NCI-H1436 treated with DMSO at 0.1 percent for 48 hours (cell line): ENCODE measurements at places on chromosomes 3 and 15.

DNA sequence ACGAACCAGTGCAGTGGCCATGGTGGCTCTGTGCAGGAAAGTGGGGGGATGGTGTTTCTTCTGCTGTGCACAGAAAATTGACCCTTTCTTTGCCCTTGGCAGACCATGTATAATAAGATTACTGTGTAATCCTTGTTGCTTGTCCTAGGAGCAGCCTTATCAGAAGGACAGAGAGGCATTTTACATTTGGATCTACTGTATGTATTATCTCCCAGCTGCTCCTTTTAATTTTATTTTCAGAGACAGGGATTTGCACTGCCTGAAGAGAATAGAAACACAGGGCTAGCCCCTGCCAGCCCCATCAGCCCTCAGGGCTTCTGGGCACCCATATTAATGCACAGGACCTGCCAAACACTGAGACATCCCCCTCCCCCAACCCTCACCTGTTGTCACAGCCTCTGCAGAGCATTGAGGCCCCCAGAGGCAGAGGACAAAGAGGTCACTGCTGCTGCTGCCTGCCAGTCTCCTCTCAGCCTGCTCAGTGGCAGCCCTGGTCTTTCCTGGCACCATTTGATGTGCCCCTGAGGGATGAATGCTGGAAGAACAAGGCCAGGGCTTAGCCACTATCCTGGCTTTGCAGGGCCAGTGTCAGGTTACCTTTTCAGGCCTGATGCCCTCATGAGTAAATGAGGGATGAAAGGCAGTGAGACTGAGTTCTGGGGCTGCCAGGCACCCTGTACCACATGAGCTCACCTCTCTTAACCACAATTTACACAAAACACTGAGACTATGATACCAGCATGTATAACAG, 533.4 kb downstream of the NTRK3 start:
- DNase-seq = no peak

GRCh38 chr3:62987721-62988120, 112.5 kb upstream of the CADPS start:
- DNase-seq = no peak

- DNase-seq = no peak
Observed at GRCh38 chr3:14481018-14481645, 59.0 kb downstream of the GRIP2 start.

DNA sequence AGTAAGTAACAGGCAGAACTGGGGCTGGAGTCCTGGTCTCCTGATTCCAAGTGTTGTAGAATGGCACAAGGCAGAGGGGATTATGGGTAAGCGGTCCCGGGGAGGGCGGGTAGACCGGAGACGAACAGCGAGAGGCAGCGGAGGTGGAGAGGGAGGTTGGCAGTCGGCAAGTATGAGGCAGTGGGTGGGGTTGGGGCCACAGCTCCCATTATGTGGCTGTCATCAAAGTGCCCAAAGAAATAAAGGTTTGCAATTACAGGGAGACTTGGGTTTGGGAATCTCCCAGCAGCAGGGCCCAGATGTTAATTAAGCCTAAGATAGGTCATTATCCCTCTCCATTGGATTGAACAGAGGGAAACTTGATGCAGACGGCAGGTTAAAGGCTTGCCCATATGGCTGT, 16.9 kb downstream of the FAM43A start:
- DNase-seq = no peak

DNA sequence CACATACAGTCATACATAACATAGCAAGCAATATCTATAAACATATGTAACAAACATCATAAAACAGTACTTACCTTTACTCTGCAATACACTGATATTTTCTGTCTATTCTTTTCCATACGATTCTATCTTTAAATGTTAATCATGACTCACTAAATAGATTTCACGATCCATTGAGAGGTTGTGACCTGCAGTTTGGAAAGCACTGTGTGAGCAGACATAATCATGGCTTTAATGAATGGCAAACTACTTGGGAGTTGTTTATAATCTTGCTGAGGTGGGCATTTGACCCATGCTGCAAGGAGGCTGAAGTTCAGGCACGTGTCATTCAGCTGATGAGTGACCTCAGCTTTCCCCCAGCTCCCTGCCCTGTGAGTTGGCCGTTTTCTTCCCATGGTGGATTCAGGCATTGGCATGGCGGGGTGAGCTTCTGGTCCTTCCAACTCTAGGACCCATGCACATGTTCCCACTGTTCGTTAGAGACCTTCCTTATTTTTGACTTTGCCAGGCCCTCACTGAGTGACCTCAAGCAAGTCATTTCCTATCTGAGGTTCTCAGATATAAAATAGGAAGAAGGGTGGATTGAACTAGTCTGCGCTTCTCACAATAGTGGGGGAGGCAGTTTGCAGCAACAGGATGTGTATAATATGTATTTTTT, 41.7 kb downstream of the PAQR5 start:
- DNase-seq = no peak

DNA sequence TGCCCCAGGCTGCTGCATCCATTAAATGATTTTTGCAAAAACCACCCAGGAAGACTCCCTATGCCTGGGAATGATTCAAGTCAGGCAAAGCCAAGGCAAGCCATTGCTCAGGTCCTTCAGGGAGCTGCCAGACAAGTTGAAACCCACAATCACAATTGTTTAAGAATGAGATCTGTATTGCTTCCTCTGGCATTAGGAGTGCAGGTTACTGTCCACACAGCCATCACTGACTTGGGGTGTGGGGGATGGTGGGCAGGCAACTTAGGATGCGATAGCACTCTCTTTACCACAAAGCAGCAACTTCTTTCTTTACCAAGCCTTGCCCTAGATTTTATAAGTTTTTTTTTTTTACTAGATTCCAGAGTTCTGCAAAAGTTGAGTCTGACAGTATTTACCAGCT, 15.0 kb upstream of the IL20RB start:
- DNase-seq = no peak

- no peak for DNase-seq
Observed at GRCh38 chr3:153910387-153910786, 210.8 kb upstream of the ARHGEF26 start.

GRCh38 chr15:88215066-88215648, 41.4 kb downstream of the NTRK3 start:
- no peak for DNase-seq

- no peak for DNase-seq
Observed at GRCh38 chr15:50145451-50145872, 26.4 kb upstream of the ATP8B4 start.

DNA sequence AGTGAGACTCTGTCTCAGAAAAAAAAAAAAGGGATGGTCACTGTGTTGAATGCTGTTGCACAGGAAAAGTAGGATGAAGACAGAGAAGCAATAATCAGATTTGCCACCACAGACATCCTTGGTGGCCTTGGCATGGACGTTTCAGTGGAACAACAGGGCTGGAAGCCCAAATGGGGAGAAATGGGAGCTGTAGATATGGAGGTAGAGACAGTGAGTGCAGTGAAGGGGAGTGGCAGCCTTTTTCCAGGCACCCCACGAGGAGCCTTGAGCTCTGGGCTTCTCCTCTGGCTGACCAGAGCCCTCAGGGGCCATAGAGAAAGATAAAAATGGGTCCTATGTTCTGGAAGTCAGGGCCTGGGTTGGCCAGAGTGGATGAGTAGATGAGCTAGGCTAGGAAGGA, 12.3 kb upstream of the DOCK3 start:
- DNase-seq = no peak

DNA sequence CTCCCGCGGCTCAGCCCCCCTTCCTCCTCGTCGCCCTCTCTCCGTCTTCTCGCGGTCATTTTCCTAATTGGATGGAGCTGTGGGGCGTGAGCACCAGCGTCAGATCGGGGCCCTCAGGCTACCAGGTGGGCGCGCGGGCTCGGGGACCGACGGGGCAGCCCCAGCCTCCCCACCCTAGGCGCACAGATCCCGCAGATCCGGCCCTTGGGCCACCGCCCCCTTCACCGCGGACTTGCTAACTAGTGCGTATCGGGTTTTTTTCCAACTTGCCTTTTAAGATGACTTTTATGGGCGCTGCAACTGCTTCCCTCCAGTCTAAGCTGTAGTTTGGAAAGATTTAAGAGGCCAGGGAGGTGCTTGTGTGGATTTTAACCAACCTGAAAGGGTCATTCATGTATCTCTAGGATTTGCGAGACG, 1.3 kb downstream of the ZNF710 start:
- no peak for DNase-seq

- DNase-seq = no peak
Observed at GRCh38 chr15:93948726-93949125, 282.6 kb upstream of the MCTP2 start.

- DNase-seq = no peak
Observed at GRCh38 chr15:73969151-73969759, 22.8 kb downstream of the STOML1 start.

DNA sequence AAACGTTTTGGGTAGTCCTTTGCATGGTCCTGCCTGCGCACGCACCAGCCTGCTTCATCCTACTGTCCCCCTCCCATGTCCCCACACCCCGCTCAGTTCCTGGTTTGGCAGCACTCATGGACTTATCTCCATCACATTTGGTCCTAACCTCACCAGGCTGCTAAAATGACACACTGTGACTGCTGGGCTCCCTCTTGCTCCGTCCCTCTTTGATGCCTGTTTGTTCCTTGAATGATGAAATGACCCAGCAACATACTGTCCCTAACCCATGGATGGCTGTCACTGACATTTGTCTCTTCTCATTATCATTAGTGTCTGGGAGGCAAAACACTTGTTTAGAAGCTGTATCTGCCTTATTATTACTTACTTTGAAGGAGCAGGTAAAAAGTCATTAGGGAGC, 80.5 kb downstream of the CHDH start:
- DNase-seq = no peak

- no peak for DNase-seq
Observed at GRCh38 chr15:95760508-95760907, 570.0 kb upstream of the NR2F2 start.

DNA sequence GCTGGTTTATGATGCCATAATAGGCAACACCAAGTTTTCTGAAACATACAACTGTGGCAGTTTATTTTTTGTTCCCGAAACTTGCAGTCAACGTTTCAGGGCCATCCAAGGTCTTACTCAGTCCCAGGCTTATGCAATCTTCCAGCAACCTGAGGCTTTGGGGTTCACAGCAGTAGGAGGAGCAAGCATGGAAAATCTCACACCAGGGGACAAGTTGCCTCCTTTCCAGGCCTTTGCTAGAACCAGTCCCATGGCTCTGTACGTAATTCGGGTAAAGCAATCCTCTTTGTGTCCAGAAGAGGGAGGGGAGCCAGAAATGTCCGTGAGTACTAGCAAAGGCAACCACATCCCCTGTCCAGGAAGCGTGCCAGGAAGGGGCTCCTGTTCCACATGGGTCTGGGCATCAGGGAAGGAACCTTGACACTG, 4.7 kb upstream of the FAM240A start:
- no peak for DNase-seq

GRCh38 chr3:139120086-139121056, 75.7 kb upstream of the PRR23C start:
- no peak for DNase-seq
